Hematopoietic multipotent progenitor cell treated with erythropoietin and hydrocortisone succinate and interleukin-3 and kit ligand, for 6 days (in vitro differentiated cells): ENCODE measurements at places on chromosomes 2 and 18.

DNA sequence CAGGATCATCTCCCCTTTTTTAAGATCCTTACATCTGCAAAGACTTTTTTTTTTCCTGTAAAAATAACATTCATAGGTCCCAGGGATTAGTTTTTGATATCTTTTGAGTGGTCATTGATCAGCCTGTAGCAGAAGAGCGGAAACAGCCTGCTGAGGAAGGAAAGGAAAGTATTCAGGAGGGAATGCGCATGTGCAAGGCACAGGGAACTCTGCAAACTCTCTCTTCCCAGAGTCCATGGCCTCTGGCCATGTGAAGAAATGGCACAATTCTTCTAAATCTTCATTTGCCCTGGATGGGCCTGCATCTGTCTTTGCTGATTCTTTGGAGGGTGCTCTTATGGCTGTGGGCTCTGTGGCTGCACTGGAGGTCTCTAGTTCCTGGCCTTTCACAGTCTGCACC, 60.1 kb upstream of the SKOR2 start:
- DNase-seq: no peak

DNA sequence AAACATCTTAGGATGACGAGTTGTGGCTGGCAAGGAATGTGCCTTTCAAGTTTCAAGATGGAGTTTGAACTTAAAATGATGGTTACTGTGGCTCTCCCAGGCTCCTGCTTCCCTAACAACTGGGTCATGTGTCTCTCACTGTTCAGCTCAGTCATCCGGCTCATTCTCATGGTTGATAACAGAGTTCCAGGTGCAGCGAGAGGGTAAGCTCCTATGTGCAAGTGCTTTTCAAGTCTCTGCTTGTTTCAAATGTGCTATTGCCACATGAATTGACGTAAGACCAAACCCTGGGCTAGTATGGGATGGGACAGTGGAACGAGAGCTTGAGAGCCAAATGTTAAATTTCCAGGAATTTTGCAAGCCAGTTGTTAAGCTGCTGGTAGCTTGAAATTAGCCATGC, 19.5 kb upstream of the PUM2 start:
- DNase-seq: no peak

- DNase-seq: peak; percentile 33
These were observed 305.4 kb downstream of the AFF3 start for GRCh38 chr2:99836690-99837605.

- peak; percentile 91 for DNase-seq
These were observed 22.8 kb upstream of the DGKD start for GRCh38 chr2:233331536-233331935.

DNA sequence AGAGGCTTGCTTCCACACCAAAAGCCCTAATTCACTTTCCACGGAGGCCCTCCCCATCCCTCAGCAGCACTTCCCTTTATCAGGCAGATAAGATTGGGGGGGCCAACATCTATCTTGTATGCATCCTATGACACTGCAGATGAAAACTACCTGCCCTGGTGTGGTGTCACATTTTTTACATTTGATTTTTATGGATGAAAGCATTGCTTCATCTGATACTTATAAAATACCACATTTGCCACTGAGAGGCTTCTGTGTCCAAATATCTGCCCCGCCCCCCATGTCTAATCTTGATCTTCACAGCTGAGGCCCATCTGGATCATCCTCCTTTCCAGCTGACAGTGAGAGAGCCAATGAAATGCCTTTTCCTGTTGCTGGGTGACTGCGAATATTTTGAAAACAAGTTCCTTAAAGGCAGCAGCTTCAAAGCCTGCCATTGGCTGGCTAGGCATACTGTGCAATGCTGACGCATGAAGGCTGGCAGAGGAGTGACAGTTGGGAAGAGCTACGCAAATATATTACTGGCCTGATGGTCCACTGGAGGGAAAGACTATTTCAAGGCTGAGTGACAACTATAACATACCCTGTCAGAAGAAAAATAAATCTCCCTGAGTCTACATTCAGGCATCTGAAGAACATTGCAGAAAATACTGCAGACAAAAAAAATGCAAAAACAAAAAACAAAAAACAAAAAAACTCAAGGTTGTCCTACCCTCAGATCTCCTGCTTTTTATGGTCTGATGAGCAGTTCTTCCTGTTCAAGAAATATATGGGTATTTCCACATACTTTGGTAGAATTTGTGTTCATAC, 318.7 kb downstream of the PDE11A start:
- DNase-seq: peak; percentile 67

- no peak for DNase-seq
These were observed 47.4 kb downstream of the IMPA2 start for GRCh38 chr18:12028674-12029073.

- DNase-seq: no peak
These were observed 641.7 kb upstream of the NRXN1 start for GRCh38 chr2:51673628-51674027.

DNA sequence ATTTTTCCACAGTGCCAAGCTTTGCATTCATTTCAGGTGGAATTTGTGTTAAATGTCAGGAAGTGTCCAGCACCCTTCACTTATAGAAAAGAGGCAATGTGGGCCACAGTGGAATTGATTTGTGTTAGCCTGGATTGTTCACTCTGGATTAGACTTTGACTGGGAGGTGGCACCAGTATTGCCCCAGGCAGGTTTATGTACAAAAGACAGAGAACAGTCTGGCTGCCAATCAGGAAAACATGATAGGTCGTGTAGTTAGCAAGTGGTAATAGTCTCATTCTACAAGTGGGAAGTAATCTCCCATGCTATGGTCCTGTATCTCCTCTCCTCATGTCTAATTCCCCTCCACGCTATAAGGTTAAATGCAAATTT, 45.6 kb downstream of the RAB27B start:
- peak; percentile 23 for DNase-seq

DNA sequence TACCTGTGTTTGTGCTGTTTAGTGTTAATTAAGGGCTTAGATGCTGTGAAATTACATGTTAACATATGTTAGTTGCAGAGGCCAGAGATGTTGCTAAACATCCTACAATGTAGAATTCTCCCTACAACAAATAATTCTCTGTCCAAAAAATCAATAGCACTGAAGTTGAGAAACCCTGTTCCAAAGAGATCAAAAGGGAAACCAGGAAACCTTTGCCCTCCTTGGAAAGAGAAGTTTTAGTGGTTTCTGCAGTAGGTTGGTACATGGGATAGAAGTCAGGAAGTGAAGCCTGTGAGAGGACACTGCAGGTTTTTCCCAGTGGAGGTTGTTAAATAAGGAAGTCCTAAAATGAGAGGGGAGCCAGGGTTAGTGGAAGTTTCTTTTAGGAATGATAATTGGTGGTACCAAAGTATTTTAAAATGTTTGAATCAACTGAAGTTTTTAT, 6.3 kb upstream of the RMDN2 start:
- DNase-seq: no peak

- no peak for DNase-seq
These were observed 1630.4 kb upstream of the ACVR2A start for GRCh38 chr2:146214394-146214929.

- DNase-seq: no peak
These were observed 374.8 kb downstream of the SLC4A3 start for GRCh38 chr2:220002251-220002650.

DNA sequence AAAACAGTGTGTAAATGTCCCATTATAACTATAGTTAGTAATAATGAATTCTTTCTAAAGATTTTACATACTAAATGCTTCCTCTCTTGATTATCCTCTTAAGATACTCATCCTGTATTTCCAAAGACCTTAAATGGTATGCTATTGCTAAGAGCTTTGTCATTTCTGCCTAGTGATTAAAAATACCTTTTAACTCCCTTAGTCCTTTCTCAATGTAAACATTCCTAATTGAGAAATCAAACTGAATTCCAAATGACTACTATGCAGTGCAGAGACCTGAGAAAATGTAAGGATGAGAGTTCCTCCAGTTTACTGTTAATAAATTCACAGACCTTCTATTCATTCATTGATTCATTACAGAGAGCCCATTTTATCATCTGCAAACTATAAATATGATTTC, 86.9 kb downstream of the SOS1 start:
- no peak for DNase-seq

- no peak for DNase-seq
These were observed 36.7 kb upstream of the ANKRD62 start for GRCh38 chr18:12056884-12057402.

GRCh38 chr2:190972213-190972612, 41.8 kb downstream of the STAT1 start:
- DNase-seq: no peak

DNA sequence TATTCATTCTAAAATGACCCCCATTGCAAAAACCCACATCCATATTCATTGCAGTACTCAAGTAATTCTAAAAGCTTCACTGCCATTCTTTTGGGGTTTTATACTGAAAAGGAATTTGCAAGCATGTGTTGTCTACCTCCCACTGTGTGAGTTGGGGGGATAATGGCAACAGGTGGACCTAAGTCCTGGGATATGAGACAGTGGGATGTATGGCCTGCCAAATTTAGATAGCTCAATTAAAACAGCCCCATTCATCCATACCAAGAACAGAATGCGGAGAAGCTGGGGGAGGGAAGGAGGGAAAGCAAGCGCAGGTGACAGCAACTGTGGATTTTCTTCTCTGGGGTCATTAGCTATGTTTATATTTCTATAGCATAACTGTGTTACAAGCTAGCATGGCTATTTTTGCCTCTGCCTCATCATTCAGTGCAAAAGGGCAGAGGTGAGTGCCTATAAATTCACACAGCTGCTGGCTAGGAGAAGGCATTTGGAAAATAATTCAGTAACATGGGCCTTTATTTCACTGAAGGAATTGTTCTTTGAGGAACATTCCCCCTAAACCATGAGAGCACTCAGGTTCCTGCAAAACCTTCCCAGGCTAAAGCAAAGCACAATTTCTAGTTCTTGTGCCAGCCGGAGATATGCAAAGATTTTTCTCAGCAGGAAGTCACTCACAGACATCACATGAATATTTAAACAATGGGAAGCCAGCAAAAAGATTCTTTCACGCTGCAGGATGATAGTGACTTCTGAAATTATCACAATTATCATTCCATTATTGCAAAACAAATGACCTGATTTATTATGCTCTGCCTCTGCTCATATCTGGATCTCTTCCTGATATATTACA, 393.9 kb upstream of the ACVR2A start:
- no peak for DNase-seq

GRCh38 chr18:23163786-23164533, 28.7 kb downstream of the CABLES1 start:
- no peak for DNase-seq

DNA sequence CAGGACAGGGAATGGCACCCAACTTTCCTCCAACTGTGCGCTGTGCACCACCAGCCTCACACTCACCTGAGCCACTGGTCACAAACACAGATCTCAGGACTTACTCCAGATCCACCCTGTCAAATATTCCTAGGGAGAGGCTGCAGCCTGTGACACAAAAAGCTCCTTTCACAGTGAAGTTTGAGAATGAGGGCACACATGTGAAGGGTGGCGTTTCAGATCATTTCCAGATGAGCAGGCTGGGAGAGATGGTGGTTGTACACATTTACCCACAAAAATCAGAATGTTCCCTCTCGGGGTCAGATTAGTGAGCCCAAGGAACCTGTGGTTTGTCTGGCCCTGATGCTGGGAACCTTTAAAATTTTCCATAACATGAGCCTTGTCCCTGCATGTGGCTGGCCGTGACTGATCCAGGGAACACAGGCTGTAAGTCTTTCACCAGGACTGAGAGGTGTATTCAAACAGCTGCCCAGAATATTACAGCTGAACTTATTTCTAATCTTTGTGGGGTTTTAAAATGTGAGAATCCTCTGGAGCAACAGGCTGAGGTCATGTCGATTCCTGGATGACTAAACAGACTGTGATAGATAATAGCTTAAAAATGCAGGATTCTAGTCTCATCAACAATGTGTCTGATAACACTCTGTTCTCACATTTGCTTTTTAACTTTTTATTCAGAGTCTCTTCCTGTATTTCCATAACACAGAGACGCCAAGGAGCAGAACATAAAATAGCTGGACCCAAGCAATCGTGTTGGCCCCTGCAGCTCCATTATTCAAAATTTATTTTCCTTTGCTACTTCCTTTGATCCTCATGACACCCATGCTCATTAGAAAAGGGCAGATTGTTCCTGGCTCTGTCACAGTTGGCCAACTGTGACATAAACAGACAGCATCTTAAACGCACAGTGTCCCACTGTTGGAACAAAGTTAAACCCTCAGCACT, 35.5 kb downstream of the IL1R2 start:
- no peak for DNase-seq

GRCh38 chr18:47979611-47980200, 49.2 kb upstream of the SMAD2 start:
- DNase-seq: no peak

DNA sequence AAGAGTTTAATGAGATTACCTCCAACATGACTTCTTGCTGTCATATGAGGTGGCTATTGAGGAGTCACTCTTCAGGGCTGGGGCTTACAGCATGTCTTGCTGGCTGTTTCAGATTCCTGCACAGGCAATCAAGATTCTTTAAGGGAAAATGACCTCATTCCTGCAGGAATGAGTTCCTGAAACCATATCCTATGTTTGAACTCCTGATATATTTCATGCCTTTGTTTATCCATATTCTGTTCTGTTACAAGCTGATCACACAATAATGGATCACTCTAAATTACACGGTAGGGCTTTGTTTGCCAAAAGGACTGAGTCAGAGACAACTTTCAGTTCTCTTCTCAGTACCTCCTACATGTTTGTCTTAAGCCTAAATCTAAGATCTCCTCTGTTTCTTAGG, 879.8 kb upstream of the PIK3C3 start:
- DNase-seq: no peak

GRCh38 chr2:103355287-103355686, 593.5 kb downstream of the TMEM182 start:
- DNase-seq: no peak

DNA sequence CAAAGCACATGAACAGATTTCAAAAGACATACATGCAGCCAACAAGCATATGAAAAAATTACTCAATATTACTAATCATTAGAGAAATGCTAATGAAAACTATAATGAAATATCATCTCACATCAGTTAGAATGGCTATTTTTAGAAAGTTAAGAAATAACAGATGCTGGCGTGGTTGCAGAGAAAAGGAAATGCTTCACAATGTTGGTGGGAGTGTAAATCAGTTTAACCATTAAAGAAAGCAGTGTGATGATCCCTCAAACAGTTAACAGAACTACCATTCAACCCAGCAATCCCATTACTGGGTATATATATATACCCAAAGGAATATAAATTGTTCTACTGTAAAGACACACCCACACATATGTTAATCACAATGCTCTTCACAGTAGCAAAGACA, 117.7 kb upstream of the SETBP1 start:
- no peak for DNase-seq

GRCh38 chr2:37394796-37395555, 50.5 kb downstream of the QPCT start:
- DNase-seq: no peak

GRCh38 chr2:190978389-190979053, 35.5 kb downstream of the STAT1 start:
- no peak for DNase-seq
